Fibroblast of lung (primary cell): ENCODE measurements at places on chromosomes 5 and 9. TPM values are rescaled to one million over a fixed set of nuclear protein-coding genes. Genes with fewer than 3 reads are reported as not detected.

DNA sequence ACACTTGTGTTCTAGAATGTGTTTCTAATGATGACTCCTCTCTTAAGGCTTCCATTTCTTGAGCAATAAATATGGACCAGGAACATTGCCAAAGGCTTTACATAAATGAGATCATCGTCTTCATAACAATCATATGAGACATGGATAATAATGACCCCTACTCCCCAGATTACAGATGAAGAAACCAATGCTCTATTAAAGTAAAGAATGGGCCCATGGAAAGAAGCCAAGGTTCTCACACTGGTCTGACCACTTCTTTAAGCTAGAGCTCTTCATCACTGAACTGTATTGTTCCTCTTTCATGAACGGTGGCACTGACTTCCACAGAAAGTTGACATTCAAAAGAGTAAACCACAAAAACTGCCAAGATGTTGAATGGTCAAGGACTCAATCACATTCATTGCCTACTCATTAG, 65.3 kb downstream of the MARCHF3 start:
- DNase-seq = peak; percentile 94

GRCh38 chr9:27337236-27337635, 40.3 kb upstream of the EQTN start:
- no peak for DNase-seq

DNA sequence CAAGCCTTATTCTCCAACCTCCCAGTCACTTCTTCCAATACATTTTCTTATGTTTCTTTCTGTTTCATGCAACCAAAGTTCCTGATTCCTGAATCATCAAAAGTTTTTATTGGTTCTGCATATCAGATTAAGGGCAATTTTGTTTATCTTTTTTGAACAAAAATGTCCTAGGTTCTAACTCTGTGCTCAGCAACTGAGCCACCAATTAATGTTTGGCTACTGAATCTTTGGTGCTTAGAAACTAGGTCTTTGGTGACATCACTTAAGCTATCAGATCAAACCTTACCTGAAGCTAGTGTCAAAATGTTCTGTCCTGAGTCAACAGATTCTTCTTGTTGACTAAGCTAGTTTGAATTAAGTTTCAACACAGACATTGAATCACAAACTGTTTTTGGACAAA, 56.1 kb downstream of the FGF18 start:
- DNase-seq = no peak

DNA sequence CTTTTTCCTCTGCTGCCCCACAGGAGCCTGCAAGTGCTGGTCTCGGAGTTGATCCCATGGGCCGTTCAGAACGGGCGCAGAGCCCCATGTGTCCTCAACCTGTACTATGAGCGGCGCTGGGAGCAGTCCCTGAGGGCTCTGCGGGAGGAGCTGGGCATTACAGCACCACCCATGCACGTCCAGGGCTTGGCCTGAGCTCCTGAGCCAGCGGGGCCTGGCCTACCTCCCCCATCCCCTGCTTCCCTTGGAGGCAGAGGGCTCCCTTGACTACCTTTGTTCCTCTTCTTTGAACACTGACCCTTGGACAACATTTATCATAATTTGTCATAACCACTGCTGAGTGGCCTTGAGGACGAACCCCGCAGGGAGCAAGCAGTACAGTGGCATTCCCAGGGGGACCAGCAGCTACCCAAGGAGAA, 6.9 kb upstream of the SLC27A4 start:
- DNase-seq = no peak

DNA sequence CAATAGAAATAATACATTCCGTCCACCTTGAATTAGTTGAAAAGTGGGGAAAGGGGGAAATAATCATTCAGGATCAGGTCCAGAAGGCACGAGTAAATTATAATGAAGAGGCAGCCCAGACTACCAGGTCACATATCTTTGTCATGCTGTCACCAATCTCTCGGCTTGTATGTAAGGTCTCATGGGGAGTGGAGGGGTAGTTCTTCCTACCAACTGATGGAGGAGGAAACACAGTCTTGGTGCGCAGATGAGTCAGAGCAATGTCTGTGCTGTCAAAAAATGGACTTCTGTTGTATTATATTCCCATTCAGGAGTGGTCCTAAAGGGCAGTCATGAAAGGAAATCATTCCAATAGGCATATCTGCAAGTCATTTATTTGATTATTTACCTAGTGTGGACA, 164.2 kb upstream of the PTGER4 start:
- no peak for DNase-seq

DNA sequence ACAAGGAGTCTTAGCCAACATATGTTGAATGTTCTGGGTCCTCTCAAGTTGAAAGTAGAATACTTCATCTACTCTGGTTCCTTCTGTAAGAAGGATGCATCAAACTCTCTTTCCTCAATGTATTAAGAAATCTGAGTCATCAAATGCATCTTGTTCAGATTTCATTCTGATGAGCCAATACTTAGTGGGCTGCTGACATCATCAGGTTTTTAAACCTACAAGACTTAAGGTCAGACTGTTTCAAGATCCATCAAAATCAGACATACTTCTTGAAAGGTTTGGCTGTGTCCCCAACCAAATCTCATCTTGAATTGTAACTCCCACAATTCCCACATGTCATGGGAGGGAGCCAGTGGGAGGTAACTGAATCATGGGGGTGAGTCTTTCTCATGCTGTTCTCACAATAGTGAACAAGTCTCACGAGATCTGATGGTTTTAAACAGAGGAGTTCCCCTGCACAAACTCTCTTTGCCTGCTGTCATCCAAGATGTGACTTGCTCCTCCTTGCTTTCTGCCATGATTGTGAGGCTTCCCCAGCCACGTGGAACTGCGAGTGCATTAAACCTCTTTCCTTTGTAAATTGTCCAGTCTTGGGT, 168.8 kb downstream of the RAPGEF6 start:
- DNase-seq = peak; percentile 94

DNA sequence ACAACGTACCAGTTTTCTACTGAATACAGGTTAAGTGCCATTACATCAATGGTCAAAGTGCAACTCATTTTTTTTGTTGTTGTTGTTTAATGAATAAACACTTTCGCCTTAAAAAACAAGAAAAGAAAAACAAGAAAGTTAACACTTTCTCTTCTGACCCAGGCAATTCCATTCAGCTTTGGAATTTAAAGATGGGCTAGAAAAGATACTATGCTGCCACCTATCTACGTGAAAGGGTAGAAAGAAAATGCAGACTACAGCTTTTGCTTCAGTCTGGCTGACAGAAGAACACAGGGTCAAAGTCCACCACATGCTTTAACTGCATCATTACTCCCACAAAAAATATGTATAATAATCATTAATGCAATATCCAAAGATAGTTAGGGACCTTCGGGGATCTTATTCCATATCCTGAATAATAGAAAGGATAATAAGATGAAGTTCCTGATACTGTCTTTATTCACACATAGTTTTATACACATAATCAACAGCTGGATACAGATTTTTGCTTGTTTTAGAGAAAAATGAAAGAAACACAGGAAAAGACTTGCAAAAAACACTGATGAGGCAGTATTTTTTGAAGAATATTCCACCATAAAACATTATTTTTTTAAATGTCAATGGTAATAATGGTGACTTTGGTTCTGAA, 40.4 kb downstream of the ZDHHC21 start:
- DNase-seq = peak; percentile 52

ADAMTS6 gene
- 45.2 and 48.3 TPM in 2 replicates for total RNA-seq
